ENCODE measurements at places on chromosomes 4 and X.

- no peak for DNase-seq
Observed at GRCh38 chrX:149152941-149153340, 352.2 kb downstream of the IDS start.

GRCh38 chr4:74555231-74555630 is 110.3 kb downstream of the AREG start:
- DNase-seq = no peak

DNA sequence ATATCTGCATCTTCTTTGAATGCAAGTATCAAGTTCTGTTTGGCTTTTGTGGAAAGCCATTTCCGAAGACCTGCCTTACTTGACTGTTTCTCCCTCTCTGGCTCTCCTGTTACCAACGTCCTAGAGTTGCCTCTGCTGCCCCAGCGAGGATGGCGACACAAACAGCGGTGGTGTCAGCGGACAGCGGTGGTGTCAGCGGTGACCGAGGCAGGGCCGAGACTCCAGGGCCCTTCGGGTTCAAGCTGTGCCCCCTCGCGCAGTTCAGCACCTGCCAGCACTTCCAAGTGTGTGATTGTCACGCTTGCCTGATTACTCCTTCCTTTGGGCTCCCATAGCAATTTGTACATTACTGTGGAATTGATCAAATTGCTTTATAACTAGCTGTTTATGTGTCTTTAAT is 336.9 kb upstream of the FAT1 start:
- no peak for DNase-seq

DNA sequence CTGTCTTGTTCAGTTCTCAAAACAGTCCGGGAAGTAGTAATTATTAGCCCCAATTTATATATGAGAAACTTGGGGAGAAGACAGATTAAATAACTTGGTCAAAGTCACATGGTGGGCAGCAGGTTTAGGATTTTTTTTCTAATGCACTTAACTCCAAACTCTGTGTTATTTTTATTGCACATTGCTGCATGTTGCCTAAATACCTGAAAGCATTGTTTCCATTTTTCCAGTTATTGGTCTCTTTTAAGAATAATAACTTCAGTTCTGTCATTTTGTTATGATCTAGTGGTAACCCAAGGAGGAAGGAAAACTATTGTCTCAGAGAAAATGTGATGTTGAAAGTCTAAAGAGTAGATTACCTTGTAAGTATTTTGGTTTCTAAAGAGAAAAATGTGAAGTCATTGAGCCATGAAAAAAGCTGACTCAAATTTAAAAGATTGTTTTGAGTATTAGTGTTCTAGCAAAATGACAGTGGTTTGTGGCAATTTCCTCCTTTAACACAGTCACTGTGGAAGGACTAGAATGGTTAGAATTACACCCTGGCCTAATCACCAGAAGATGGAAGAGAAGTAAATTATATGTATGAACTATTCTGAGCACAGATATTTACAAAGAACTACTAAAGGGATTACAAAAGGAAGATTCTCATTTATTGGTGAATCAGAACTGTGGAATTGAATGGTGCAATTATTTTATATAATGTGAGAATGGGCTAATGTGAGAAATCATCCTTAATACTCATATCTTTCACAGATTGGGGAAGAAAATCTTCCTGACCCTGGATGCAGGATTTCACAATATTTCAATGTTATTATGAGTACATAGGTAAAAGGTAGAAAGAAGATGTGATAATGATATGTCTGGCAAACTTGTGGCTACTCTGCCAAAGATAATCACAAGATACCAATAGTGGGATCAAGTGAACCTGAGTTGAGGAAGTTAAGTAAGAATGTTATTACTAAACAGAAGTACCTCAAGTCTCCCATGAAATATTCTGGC is 21.7 kb upstream of the CXCL8 start:
- no peak for DNase-seq

- DNase-seq = no peak
Observed at GRCh38 chr4:155207534-155208257, 740 bp upstream of the NPY2R start.

DNA sequence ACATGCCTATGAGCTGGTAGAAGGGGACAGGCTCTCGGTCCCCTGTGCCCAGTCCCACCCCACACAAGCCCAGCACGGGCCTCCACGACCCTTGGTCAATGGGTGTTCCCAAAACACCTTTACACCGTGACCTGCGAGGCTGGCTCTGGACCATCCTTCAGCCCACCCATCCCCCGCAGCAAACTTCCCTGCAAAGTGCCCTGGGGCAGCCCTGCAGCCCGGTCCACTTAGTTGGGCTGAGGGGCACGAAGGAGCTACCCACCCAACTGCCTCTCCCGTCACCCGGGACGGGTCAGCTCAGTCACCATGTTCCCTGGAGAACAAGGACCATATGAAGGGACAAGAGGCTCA is 23.4 kb downstream of the WDR1 start:
- DNase-seq = no peak

Measured in activated CD4-positive, alpha-beta T cell treated with anti-CD3 and anti-CD28 coated beads for 48 hours (primary cell).